Activated CD8-positive, alpha-beta memory T cell treated with anti-CD3 and anti-CD28 coated beads for 4 hours (primary cell): ENCODE measurements at places on chromosomes 2 and 18.

GRCh38 chr2:231605607-231606091, 13.0 kb downstream of the TEX44 start:
- no peak for DNase-seq

DNA sequence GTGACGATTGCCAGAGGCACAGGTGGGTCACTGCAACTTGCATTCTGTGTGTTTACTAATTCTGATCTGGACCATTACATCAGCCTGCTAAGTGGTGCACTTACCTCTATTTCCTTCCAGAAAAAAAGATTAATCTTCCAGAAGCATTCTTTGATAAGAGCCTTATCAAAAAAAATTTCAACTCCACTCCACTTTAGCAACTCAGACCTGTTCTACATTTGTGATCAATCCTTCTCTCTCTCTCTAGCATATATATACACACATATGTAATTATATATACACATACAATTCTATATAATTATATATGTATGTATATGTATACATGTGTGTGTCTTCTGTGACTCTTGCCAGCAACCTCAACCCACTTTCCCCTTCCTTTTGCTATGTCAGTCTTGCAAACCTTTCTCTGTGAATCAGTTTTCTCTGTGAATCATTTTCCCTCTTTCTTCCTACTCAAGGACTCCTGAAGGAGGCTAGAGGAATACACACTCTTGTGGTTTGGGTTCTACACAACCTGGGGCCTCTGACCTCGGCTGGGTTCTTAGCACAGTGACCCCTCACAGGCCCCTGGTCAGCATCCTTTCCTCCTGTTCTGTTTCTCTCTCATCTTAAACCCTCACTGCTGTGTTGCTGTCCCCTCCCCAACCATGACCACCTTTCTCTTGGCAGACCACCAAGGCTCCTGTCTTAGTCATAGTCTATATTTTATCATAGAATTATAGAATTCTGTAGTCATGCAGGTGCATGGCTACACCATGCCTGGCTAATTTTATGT, 130.4 kb upstream of the PELI1 start:
- no peak for DNase-seq

GRCh38 chr2:61707984-61708852, 145.6 kb downstream of the FAM161A start:
- DNase-seq, result no peak

DNA sequence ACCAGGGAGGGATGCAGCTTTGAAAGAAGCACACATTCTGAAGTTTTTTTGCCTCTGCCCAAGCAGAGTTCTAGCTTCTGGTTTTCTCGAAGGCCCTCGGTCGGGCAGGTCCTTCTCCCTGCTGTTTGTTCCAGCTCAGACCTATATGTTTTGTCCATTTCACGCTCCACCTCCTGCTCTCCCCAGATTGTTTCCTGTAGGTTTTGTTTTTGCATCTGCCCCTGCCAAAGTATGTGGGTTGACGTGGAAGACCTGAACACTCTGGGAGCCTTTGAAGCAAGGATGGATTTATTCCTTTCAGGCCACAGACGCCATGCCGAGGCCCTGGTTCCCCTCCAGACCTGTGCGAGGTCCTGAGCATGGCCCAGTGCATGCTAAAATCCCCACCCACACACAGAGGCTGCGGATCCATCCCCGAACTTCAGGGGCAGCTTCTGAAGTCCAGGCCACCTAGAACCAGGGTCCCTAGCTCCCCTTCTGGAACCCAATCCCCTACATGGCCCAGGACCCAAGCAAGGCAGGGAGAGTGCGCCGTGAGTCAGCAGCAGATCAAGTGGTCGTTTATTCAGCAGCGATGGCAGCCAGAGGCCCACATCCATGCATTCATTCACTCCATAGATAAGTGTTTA, 205.4 kb downstream of the KLHL29 start:
- no peak for DNase-seq

- no peak for DNase-seq
These were observed 934 bp downstream of the MYO5B start for GRCh38 chr18:50193796-50194630.
